Kidney capillary endothelial cell (primary cell): ENCODE measurements at places on chromosomes 2 and 18.

GRCh38 chr2:134122610-134123009, 131.3 kb upstream of the MGAT5 start:
- no peak for DNase-seq

GRCh38 chr2:237190966-237191713, 105.5 kb downstream of the COPS8 start:
- no peak for DNase-seq

DNA sequence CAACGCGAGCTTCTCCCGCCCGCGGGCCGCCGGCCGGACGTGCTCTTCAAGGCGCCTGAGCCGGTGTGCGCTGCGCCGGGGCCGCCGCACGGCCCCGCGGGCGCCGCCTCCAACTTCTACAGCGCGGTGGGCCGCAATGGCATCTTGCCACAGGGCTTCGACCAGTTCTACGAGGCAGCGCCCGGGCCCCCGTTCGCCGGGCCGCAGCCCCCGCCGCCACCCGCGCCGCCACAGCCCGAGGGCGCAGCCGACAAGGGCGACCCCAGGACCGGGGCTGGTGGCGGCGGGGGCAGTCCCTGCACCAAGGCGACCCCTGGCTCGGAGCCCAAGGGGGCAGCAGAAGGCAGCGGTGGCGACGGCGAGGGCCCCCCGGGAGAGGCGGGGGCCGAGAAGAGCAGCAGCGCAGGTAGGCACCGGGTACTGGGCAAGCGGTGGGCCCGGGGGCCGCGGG, 676 bp downstream of the HOXD11 start:
- DNase-seq = no peak

- no peak for DNase-seq
These were observed 101.6 kb upstream of the RIOK3 start for GRCh38 chr18:23351521-23351920.

- DNase-seq = no peak
These were observed 3.4 kb upstream of the ASNSD1 start for GRCh38 chr2:189657867-189658266.

DNA sequence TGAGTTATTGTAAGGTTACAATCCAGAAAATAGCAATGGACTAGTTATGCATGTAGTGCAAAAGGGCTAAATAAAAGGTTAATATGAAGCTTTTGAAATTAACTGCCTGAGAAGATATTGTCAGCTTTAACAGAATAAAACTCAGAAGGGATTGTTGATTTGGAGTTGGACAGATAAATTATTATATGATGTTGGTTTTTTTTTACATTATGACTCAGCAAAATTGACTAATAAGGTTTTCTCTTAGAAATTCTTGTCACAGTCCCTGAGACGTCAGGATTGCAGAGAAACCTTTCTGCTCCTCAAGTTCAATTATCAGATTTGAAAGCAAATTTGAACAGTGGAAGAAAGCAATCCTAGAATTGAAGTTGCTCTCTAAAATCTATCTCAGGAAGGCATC, 946.9 kb downstream of the CBLN2 start:
- no peak for DNase-seq

GRCh38 chr2:169034256-169034655, 3.1 kb upstream of the ABCB11 start:
- DNase-seq = no peak

- DNase-seq = no peak
These were observed 3.4 kb downstream of the CCDC93 start for GRCh38 chr2:118010473-118010872.

DNA sequence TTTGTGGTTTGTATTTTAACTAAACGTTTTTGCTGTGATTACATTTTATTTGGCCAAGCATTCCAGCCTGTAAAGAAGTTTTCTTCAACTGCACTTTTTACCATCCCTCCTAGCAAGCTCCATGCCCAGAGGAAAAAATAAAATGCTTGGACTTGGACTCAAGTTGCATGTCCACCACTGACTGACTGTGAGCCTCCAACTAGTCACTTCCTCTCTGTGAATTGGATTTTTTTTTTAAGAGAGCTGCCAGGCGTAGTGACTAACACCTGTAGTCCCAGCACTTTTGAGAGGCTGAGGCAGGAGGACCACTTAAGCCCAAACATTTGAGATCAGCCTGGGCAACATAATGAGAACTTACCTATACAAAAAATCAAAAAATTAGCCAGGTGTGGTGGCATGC, 1185.2 kb upstream of the PIK3C3 start:
- no peak for DNase-seq

DNA sequence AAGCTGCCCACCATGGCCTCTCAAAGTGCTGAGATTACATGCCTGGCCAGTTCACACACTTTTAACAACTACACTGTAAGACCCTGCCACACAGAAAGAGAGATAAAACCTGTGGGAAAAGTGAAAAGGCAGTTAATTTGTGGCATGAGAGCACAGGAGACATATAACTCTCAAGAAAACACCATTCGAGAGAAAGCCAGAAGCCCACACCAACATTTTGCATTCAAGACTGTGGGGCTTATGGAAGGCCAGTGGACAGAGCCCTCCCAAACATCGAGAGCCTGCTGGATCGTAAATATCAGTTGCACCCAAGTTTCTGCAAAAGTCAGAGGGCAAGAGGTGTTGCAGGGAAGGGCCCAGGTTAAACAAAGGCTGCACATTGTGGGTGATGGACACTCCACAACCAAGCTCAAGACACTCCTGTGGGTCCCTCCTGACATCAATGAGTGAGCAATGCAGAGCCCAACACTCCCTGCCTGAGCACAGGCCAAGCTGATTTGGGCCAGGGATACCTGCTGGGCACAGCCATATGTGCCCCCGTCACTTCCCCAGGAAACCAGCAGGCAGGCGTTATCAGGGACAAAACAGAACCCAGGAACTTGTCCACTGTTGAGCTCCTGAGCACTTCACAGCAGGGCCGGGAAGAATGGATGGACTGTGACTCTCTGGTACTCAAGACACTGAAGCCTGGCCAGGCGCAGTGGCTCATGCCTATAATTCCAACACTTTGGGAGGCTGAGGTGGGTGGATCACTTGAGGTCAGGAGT, 114.4 kb downstream of the ZFP36L2 start:
- no peak for DNase-seq

GRCh38 chr2:155525199-155525598, 807.3 kb downstream of the NR4A2 start:
- no peak for DNase-seq

DNA sequence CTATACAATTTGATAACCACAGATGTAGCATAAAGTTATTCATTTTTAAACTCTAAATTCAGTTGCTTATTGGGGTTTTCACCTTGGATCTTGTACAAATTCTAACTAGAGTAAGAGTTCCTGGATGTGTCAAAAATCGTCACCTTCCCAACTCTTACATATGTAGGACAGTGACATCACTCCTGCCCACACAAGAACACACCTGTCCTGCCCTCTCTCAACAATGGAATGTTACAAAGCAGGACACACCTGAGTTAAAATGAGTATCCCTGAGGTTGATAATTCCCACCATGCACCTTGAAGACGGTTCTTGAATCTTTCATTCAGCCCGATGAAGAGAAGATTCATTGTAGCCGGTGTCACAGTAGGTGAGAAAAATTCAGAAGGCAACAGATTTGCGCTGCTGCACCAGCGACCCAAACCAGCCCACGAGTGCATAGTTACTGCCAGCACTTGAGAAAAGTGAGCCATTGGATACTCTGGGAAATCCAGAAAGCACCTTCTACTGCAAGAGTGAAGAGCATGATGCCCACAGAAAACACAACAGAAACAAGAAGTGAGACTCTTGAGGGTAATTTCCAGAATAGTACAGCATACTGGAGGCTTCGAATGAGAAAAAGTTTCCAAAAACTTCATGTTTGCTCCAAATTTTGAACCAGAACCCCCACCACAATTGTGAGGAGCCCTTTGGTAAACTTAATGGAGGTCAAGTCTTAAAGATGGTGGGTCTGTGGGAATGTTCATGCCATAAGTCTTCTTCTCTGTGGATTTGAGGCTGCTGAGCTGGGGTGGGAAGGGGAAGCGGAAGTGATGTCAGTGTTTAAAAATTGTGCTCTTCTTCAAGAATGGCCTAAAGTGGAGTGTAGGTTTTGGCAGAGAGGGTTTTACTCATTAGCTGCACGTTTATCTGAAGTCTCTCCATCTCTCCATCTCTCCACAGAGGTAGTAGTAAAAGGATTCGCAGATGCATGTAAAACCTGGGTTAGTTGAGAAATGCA, 34.7 kb upstream of the ADAM23 start:
- DNase-seq = no peak

- DNase-seq = no peak
These were observed 416.0 kb upstream of the MMADHC start for GRCh38 chr2:150003544-150003943.

DNA sequence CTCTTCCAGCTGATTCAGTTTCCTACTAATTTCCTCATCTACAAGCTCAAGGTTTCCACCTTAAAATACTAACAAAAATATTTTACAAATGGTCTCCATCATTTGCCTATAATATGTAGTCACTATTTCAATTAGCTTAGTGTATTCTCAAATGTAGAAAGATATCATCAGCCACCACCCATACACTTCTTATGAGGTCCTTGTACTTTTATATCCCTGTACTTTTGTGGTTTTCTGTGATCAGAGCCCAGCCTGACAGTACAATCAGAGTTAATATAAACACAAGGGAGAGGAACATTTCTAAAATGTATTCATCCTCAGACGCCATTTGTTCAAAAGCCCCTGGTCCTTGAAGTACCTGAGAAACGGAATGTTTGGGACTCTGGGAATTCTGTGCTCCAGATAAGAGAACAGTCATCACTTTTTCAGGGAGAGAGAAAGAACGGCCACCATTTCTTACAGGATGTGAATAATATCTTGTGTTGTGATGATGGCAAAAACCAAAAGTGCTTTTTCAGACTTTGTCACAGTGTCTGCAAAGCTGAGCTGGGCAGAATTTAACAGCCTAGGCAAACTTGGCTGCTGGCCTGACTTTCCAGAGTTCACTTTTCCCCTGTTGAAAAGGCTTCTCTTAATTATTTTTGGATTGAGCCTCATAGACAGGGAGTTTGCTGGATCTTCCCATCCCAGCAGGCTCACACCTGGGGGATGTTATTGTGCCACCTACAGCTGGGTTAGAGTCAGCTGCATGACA, 361.7 kb upstream of the ACVR2A start:
- DNase-seq = no peak

GRCh38 chr2:189982780-189983394, 79.6 kb downstream of the MSTN start:
- peak; percentile 11 for DNase-seq

DNA sequence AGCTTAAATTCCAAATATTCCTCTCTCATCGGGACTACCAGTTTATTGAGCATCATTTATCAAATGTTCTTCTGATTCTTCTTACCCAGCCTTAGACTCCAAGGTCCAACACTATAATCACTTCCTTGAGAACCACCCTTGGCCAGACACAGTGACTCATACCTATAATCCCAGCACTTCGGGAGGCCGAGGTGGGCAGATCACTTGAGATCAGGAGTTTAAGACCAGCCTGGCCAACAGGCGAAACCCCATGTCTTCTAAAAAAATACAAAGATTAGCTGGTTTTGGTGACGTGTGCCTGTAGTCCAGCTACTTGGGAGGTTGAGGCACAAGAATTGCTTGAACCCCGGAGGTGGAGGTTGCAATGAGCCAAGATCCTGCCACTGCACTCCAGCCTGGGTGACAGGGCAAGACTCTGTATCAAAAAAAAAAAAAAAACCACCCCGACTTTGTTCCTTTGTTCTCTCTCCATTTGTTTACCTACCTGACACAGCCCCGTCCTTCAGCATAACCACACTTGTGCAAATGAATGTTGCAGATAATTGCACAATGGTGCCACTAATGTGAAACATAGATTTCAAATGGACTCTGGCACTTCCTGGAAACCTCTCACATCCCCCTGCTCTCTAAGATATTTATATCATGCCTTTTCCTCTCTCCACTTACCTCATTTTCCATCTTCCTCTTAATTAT, 38.9 kb upstream of the LPIN2 start:
- no peak for DNase-seq

GRCh38 chr18:76444446-76445105, 50.5 kb downstream of the ZNF516 start:
- DNase-seq = no peak

DNA sequence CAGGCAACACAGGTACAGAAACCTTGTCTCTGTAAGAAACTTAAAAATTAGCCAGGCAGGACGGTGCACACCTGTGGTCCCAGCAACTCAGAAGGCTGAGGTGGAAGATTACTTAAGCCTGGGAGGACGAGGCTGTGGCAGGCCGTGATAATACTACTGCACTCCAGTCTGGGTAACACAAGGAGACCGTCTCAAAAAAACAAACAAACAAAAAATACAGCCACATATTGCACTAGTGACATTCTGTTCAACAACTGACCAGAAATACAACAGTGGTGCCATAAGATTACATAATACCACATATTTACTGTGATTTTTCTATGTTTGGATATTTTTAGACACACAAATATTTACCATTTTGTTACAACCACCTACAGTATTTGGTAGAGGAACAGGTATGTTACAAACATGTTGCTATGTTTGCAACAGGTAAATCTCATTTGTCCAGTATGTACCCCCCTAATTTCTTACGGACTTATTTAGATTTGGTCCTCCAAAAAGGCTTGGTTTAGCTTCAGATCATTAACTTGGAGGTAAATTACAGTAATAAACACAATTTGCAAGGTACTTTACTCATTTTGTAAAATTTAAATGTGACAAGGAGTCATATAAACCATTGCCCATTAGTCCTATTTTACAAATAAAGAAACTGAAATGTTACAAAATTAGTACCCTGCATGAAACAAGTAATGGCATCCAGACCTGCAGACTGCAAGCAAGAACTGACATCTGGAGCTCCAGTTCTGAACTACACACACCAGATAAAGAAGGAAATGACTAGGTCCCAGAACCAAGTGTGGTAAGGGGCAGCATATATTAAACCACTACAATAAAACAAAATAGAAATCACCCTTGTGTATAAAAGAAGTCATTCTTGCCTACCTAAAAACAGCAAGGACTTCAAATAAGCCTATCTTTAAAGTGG, 36.8 kb downstream of the TRIP12 start:
- no peak for DNase-seq

DNA sequence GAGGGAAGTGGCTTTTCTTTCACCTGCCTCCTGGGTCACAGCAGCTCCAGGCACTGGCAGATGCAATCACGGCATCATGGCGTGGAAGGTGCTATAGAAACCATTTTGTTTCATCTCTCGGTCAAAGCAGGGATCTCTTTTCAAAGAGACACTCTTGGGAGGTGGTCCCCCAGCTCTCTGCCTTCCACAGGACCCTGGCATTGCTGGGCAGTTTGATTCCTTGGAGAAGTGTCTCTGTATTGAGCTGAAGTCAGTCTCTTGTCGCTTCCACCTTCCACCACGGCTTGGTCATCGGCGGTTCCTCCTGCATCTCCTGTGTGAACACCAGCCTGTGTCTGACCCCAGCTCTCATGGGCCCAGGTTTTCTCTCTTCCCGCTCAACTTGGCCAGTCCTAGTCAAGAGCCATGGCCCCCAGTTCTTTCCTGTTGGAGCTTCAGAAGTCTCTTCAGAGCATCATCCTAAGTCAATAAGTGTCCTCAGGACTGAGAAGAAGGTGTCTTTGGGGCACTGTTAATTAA, 42.3 kb upstream of the HDAC4 start:
- no peak for DNase-seq

GRCh38 chr2:208042041-208042440, 16.7 kb upstream of the PLEKHM3 start:
- DNase-seq = no peak

- DNase-seq = no peak
These were observed 491.2 kb downstream of the SUCLG1 start for GRCh38 chr2:83967854-83968253.

- DNase-seq = no peak
These were observed 121.6 kb downstream of the ZRANB3 start for GRCh38 chr2:135409436-135409835.

- no peak for DNase-seq
These were observed 27.9 kb upstream of the HS6ST1 start for GRCh38 chr2:128346291-128347170.

- DNase-seq = peak; percentile 4
These were observed 80.9 kb upstream of the CCDC85A start for GRCh38 chr2:56102866-56103265.
